ENCODE measurements at places on chromosomes 11 and 22.

GRCh38 chr11:111301004-111301841 is 2.9 kb downstream of the POU2AF3 start:
- no peak for DNase-seq

GRCh38 chr11:62427630-62428233 is 8.9 kb downstream of the SCGB1A1 start:
- DNase-seq = no peak

DNA sequence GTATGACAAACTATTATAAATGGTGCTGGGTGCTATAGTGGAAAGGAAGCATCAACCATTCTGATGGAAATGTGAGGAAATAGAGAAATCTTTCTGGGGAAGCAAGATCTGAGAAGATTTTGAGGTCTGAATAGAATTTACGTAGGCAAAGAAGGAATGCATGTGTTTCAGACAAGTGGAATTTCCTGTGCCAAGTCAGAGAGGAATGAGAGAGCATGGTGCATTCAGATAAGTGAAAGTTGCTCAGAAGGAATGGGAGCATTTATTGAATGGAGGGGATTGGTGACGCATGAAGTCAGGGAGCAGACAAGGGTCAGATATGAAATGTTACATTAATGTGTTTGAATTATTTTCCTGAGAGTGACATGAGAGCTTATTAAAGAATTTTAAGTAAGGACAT is 725.5 kb downstream of the METTL15 start:
- DNase-seq = no peak

- DNase-seq = no peak
Measured at GRCh38 chr11:128207861-128208321, 379.5 kb downstream of the ETS1 start.

Data from stimulated activated CD4-positive, alpha-beta T cell treated with anti-CD3 and anti-CD28 coated beads, Interleukin-1b, Interleukin-23, amount 100 ng/mL, for 1 hour (primary cell).